Gastroesophageal sphincter (tissue), 4 donors: ENCODE measurements at places on chromosomes 6 and 20.

- H3K27ac ChIP-seq = no peak overlapping the region
- H3K36me3 ChIP-seq = no peaks in the 10 kb centered on the region
- H3K4me1 ChIP-seq = no peaks in the 10 kb centered on the region
- ATAC-seq = no peak
- H3K27me3 ChIP-seq = no peaks in the 10 kb centered on the region
Observed at GRCh38 chr6:150622941-150623874, 23.5 kb downstream of the PLEKHG1 start.

DNA sequence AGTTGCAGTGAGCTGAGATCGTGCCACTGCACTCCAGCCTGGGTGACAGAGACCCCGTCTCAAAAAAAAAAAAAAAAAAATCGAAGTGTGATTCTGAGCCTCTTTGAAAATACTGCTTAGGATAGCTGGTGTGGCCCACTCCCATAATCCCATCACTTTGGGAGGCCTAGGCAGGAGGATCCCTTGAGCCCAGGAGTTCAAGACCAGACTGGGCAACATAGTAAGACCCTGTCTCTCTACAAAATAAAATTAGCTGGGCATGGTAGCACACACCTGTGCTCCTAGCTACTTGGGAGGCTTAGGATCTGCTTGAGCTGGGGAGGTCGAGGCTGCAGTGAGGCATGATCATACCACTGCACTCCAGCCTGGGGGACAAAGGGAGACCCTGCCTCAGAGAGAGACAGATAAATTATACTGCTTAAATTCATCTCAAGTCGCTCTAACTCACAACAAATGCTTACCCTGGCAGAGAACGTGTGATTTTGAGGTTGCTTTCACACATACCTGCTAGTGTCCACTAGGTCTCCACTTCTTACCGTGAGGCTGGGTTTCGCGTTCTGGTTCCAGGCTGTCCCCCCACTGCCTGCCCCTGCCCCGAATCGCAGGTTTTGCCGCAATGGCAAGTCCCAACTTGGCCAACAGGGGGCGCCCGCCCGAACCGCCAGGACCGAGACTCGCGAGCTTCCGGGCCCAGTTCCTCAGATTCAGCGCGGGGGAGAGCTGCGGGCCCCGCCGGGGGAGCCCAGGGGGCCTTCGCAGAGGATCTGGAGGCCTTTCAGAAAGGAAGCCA, 12.3 kb upstream of the TMC2 start:
- no peaks in the 10 kb centered on the region for H3K36me3 ChIP-seq
- H3K4me3 ChIP-seq = peak overlapping the region; percentile 89
- no peaks in the 10 kb centered on the region for H3K27me3 ChIP-seq
- H3K27ac ChIP-seq = peak overlapping the region; percentile 97
- ATAC-seq = peak; percentile 81
- H3K4me1 ChIP-seq = peaks cover 20% of the 10 kb centered on the region

GRCh38 chr6:63214816-63215215, 3.5 kb downstream of the FKBP1C start:
- ATAC-seq = no peak
- no peaks in the 10 kb centered on the region for H3K27me3 ChIP-seq
- H3K27ac ChIP-seq = no peak overlapping the region
- no peaks in the 10 kb centered on the region for H3K36me3 ChIP-seq

- no peaks in the 10 kb centered on the region for H3K4me1 ChIP-seq
- H3K27me3 ChIP-seq = no peaks in the 10 kb centered on the region
- H3K36me3 ChIP-seq = no peaks in the 10 kb centered on the region
- no peak overlapping the region for H3K27ac ChIP-seq
Observed at GRCh38 chr6:85726206-85726605, 83.5 kb upstream of the SYNCRIP start.

DNA sequence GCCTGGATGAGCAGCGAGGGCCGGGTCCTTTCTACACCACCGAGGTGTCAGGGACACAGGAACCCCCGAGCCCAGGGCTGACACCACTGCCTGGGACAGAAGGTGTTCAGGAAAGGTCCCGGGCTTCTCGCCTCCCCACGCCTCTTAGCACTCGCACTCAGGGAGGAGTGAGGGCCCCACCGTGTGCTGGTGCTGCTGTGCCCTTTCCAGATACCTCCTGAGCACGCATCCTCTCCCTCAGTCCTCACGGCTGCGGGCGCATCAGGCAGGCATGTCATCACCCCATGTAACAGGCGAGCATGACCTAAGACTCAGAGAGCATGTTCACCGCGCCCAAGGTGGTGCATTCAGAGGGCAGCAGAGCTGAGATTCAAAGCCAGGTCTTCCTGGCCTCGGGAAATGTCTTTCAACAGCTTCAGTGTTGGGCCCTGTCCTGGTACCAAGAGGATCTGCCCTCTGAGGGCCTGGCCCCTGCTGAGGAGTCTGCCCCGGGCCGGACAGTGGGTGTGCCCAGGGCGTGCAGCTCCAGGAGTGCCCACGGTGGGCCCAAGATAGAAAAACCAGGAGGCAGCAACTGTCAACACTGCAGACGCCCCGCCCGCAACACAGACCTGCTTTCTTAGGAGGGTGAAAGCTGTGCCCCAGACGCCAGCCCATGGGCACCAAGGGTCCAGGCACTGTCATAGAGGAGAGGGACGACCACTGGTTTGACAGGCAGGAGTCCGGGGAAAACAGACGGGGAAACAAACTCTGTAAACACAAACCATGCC, 29.2 kb downstream of the TGM2 start:
- ATAC-seq = no peak
- no peak overlapping the region for H3K4me3 ChIP-seq
- H3K27ac ChIP-seq = peak overlapping the region; percentile 32
- peaks cover 92% of the 10 kb centered on the region for H3K36me3 ChIP-seq

DNA sequence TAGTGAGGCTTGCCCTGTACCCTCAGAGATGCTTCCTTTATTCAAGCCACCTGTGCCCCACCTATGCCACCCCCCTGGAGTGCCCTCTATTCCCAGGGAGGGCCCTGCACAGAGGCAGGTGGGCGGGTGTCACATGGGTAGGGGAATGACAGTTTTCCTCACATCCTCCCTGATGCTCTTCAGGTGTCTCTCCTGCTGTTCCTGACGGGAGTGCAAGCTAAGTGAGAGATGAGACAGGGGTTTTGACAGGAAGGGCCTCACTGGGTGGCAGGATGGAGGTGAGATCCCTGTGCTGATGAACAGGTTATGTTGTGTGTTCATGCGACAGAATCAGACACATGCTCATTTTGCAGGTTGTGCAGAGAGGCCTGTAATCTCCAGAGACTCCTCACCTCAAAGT, 164.1 kb upstream of the CHD6 start:
- H3K36me3 ChIP-seq = no peaks in the 10 kb centered on the region
- no peak for ATAC-seq
- H3K4me1 ChIP-seq = no peaks in the 10 kb centered on the region
- no peak overlapping the region for H3K4me3 ChIP-seq
- H3K27me3 ChIP-seq = peaks cover 36% of the 10 kb centered on the region

DNA sequence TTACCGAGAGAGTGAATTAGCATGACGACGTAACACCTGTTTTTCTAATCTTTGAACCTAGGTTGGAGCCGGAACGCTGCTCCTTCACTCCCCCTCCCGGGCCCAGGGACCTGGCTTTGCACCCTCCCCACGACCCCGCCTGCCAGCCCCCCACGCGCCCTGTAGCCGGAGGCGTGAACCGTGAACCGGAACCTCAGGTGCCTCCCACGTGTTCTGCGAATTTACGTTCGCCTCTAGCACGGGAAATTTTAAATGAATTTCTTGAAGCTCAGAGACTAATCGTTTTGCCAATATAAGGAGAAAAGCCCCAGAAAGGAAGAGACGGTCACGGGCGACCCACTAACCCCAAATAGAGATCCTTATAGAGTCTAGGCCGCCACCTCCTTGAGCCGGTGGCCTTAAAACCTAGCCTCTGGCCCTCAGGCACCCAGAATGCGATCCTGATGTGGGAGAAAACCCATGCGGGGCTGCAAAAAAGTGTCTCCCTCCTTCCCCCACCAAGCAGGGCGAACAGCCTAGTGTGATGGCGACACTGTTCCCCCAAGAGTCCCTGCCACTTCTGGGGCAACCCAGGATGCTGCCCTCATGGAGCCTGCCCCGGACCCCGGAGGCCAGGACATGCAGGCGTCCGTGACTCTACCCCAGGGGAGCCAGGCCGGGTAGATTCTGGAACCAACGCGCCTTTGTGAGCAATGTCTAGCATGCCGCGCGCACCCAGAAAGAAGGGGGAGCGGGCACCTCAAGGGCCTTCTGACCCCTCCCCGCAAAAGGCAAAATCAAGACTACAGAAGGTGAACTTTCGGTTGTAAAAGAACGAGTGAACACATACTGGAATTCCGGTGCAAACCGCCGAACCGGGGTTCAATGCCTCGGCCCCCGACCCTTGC, 2.7 kb upstream of the SIM1 start:
- no peak overlapping the region for H3K27ac ChIP-seq
- no peak for ATAC-seq
- H3K4me1 ChIP-seq = peaks cover 11% of the 10 kb centered on the region
- H3K36me3 ChIP-seq = no peaks in the 10 kb centered on the region
- H3K4me3 ChIP-seq = no peak overlapping the region

DNA sequence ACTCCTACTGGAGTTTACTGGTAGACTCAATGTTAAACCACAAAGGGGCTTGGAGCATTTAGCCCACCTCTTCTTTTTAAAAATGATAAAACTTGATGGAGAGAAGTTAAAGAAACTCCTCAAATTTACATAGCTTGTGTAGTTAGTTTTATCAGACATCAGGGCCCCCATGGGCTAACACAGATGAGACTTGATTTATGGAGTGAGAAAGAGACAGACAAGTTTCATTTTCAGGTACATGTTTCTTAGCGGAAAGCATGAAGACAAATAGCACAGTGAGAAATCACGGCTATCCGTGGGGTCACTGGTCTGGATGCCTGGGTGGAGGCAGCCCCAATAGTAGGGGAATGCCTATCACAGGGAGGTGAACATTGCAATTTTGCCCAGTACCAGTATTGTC, 173.6 kb downstream of the TFAP2B start:
- ATAC-seq = no peak
- no peaks in the 10 kb centered on the region for H3K27me3 ChIP-seq
- H3K27ac ChIP-seq = no peak overlapping the region

DNA sequence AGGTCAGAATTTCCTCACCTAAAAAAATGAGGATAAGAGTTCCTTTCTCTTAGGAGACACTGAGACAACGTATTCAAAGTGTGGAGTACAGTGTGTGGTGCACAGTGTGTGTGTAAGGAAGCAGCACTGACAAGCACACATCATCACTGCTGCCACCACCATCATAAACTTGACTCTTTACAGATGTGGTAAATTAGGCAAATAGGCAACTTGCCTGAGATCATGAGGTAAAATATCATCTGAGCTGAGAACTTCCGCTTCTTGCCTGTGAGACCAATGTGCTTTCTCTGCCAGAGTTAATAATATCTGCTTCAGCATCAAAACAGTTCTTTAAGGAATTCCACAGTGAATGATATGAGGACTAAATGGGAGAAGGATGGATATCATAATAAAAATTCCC, 52.7 kb downstream of the LYRM4 start:
- ATAC-seq = no peak
- H3K36me3 ChIP-seq = peaks cover 2% of the 10 kb centered on the region
- no peaks in the 10 kb centered on the region for H3K27me3 ChIP-seq

DNA sequence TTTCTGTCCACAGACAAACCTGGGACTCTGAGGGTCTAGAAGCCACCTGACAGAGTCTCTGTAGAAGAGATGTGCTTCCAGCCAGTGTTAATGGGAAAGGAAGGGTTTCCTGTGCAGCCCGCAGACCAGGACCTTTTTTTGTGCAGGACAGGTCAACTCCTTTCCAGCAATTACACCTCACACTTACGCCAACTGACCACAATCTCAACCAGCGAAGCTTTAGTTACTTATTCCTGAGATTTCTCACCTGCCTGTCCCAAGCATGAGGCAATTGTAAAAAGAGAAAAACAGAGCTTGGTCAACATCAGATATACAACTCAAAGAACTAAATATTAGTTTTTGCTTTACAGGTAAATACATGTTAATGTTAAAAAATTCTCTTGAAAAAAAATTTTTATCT, 393.8 kb upstream of the ID4 start:
- H3K4me3 ChIP-seq = no peak overlapping the region
- peaks cover 9% of the 10 kb centered on the region for H3K4me1 ChIP-seq
- no peaks in the 10 kb centered on the region for H3K36me3 ChIP-seq
- H3K27ac ChIP-seq = no peak overlapping the region
- no peak for ATAC-seq

DNA sequence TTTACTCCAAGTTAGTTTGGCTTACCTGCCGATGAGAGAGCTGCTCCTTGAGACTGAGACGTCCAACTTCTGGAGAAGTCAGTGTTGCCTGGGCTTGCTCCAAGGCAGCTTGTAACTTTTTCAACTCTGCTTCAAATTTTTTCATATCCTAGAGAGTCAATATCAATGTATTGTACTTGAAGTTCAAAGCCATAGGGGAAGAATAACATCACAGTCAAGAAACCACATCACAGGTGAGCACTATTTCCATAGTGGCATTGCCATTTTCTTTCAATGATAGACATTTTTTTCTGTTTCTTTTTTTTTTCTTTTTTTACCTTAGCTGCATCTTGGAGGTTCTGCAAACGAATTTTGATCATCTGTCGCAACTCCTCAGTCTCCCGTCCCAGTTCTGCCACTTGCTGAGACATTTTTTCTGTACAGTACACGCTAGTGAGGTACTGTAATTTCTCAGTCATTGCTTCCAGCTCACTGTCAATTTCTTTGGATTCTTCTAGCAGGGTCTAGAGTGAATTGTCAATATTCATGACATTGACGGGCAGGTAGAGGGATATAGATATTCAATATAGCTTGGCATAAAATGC, 326.7 kb downstream of the SYNE1 start:
- H3K36me3 ChIP-seq = peaks cover 79% of the 10 kb centered on the region
- H3K4me3 ChIP-seq = no peak overlapping the region
- H3K27ac ChIP-seq = no peak overlapping the region

DNA sequence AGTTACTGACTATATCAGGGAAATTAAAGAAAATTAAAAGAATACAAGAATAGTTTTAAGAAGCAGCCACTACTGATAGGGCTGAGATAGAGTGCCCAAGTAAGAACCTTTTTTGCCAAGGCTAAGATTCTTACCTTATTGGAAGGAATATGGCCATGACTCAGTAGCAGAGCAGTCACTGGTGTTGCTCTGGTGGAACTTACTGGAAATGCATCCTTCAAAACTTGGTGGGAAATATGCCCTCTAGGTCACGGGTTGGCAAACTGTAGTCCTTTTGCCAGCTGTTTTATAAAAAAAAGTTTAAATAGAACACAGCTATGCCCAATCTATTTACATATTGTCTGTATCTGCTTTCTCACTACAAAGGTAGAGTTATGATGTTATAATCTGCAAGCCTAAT, 6.0 kb downstream of the HSF2 start:
- ATAC-seq = no peak
- no peak overlapping the region for H3K4me3 ChIP-seq
- H3K4me1 ChIP-seq = peaks cover 4% of the 10 kb centered on the region
- H3K36me3 ChIP-seq = no peaks in the 10 kb centered on the region

GRCh38 chr6:39204646-39205244, 24.5 kb downstream of the KCNK5 start:
- no peak overlapping the region for H3K4me3 ChIP-seq
- H3K4me1 ChIP-seq = no peaks in the 10 kb centered on the region
- H3K27ac ChIP-seq = no peak overlapping the region
- peaks cover 5% of the 10 kb centered on the region for H3K27me3 ChIP-seq
- no peak for ATAC-seq
